Natural killer cell (primary cell): ENCODE measurements at places on chromosomes 7 and 10. TPM values are rescaled to one million over a fixed set of nuclear protein-coding genes. Genes with fewer than 3 reads are reported as not detected.

GRCh38 chr7:132307465-132307864, 268.8 kb downstream of the PLXNA4 start:
- H3K36me3 ChIP-seq, result no peaks in the 10 kb centered on the region

The OR2A1 gene
- not detected for total RNA-seq

DNA sequence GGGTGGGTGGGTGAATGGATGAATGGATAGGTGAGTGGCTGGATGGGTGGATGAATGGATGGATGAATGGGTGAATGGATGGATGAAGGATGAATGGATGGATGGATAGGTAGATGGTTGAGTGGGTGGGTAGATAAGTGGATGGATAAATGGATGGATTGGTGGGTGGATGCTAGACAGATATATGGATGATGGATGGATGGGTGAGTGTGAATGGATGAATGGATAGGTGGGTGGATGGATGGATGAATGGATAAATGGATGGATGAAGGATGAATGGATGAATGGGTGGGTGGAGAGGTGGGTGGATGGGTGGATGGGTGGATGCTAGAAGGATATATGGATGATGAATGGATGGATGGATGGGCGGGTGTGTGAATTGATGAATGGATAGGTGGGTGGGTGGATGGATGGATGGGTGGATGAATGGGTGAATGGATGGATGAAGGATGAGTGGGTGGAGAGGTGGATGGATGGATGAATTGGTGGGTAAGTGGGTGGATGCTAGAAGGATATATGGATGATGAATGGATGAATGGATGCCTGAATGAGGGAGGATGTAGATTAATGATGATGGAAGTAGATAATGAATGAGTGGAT, 20.4 kb downstream of the ELFN1 start:
- DNase-seq, result no peak
- H3K4me1 ChIP-seq, result no peaks in the 10 kb centered on the region
- H3K36me3 ChIP-seq, result no peaks in the 10 kb centered on the region
- no peaks in the 10 kb centered on the region for H3K27me3 ChIP-seq

DNA sequence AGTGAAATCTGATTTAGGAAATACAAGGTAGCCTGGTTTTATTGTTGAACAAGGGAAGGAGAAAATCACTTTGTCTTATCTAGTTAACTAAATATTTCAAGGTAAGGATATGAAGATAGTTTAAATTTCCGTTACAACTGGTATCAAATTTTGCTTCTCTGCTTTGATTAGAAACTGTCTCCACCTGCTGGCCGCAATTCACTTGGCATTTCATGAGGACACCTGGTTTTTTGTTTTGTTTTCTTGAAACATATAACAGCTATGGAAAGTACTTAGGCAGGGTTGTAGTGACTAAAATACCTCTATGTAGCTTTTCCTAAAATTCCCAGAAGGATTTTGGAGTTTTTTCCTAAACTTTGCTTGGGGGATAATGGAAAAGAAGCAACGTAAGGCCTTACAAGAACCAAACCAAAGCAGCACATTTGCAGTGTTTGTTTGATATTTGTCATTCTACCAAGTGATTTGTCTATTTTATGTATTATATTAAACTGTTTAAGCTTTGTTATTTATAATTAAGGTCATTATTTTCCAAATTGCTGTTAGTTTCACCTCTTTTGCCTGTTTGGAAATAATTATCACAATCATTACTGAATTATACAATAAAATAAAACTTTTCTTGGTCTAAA, 73.6 kb downstream of the AHCYL2 start:
- H3K27me3 ChIP-seq, result no peaks in the 10 kb centered on the region
- peak; percentile 68 for DNase-seq
- no peaks in the 10 kb centered on the region for H3K4me1 ChIP-seq

The PDE6C gene
- not detected for total RNA-seq

- H3K27me3 ChIP-seq, result no peaks in the 10 kb centered on the region
- H3K4me3 ChIP-seq, result no peak overlapping the region
- no peak overlapping the region for H3K27ac ChIP-seq
- no peaks in the 10 kb centered on the region for H3K4me1 ChIP-seq
- H3K36me3 ChIP-seq, result no peaks in the 10 kb centered on the region
Measured at GRCh38 chr10:109743574-109743973, 179.7 kb downstream of the XPNPEP1 start.

GRCh38 chr7:95434557-95435421, at the start of gene PON2:
Gene PON2, minus strand, starts transcription at chr7:95435028. Its CDS starts 77 bp downstream, at chr7:95434951.
- no peaks in the 10 kb centered on the region for H3K36me3 ChIP-seq
- H3K27me3 ChIP-seq, result no peaks in the 10 kb centered on the region
- H3K4me1 ChIP-seq, result peaks cover 10% of the 10 kb centered on the region
- H3K4me3 ChIP-seq, result peak within 1 kb of the TSS; percentile 66
- DNase-seq, result peak; percentile 64
- H3K27ac ChIP-seq, result peak within 1 kb of the TSS; percentile 82

DNA sequence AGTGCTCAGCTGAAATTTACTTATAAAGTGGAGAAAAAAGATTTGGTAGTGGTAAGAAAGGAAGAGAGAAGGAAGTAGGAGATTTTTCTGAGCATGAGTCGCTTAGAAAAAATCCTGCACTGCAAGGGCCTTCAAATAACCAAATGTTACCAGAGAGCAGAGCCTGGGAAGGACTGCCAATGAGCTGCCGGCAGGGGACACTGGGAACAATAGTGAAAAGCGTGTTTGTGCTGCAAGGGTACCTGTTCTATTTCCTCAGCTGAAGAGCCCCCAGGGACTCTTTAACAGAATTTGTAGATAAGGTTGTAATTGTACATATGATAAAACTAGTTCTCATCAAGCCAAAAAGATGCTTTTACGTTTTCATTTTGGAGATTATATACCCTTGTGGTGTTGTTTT, 696.3 kb upstream of the C7orf33 start:
- H3K27ac ChIP-seq, result no peak overlapping the region
- no peaks in the 10 kb centered on the region for H3K36me3 ChIP-seq
- H3K4me3 ChIP-seq, result no peak overlapping the region
- no peaks in the 10 kb centered on the region for H3K27me3 ChIP-seq
- H3K4me1 ChIP-seq, result no peaks in the 10 kb centered on the region

DNA sequence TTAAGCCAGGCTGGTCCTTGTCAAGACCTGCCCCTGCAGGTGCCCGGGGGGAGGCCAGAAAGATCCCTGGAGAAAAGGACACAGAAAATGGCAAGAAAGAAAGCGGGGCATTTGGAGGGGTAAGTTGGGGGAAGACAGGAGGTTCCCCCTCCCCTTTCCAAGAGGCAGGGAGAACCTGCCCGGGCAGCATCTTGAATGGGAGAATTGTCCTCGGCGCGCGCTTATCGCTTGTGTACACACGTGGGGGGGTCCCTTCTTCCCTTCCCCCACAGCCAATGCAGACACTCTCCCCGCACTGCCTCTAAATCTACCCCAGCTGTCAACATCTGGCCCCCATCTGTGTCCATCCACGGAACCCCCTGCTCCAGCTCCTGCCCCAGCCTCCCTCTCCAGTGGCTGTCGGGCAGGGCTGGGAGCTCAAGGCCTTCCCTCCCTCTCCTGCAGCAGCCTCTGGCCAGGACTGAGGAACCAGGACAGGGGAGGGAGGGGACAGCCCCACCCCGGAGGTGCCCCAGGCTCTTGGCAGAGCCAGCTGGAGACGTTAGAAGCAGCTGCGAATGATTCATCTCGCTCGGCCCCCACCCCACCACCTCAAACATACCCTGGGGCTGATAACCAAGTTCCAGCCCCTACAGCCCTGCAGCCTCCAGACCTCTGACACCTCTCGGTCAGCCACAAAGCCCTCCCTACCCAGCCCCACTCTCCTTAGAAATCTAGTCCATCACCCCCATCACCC, 25.3 kb downstream of the EPHB4 start:
- H3K27me3 ChIP-seq, result peaks cover 2% of the 10 kb centered on the region
- no peak for DNase-seq
- peaks cover 13% of the 10 kb centered on the region for H3K4me1 ChIP-seq
- H3K4me3 ChIP-seq, result no peak overlapping the region

DNA sequence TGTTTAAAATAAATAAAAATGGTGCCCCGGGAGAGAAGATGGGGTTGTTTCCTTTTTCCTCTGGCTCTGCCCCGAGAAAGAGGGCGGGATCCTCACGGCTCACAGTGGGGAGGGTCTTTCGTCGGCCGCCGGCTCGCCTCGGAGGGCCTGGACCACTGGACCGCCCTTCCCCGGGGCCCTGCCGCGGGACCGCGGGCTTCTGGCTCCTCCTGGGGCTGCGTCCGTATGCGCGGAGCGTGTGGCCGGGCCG, 3.5 kb upstream of the IGF2BP3 start:
- peaks cover 41% of the 10 kb centered on the region for H3K4me1 ChIP-seq
- H3K27me3 ChIP-seq, result peaks cover 83% of the 10 kb centered on the region
- H3K4me3 ChIP-seq, result no peak overlapping the region
- H3K36me3 ChIP-seq, result no peaks in the 10 kb centered on the region
- no peak for DNase-seq
- no peak overlapping the region for H3K27ac ChIP-seq

DNA sequence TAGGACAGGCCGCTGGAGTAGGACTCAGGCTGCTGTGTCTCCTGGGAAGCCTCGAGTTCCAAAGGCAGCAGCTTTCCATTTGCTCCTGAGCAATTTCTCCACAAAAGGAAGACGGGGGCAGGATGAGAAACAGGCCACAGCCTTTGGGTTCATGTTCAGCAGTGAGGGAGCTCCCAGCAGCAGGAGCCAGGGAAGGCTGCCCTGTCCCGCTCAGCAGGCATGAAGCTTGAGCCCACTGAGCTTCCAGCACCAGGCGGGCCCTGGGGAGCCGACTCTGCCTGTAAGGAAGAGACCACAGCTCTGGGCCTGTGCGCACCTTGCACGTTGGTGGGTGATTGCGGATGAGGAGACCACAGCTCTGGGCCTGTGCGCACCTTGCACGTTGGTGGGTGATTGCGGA, 527.2 kb downstream of the TCERG1L start:
- H3K4me3 ChIP-seq, result no peak overlapping the region
- DNase-seq, result no peak
- no peaks in the 10 kb centered on the region for H3K36me3 ChIP-seq
- no peaks in the 10 kb centered on the region for H3K27me3 ChIP-seq

The DKK1 gene
- not detected for total RNA-seq

GRCh38 chr10:32377458-32378259, 30.7 kb upstream of the EPC1 start:
- H3K36me3 ChIP-seq, result no peaks in the 10 kb centered on the region
- peaks cover 3% of the 10 kb centered on the region for H3K4me1 ChIP-seq
- no peak for DNase-seq
- H3K27ac ChIP-seq, result peak overlapping the region; percentile 82

The NUPR2 gene
- not detected for total RNA-seq

The CCDC7 gene
- 42.8 TPM for total RNA-seq

GRCh38 chr7:96775046-96775445, 65.4 kb upstream of the SEM1 start:
- H3K27ac ChIP-seq, result no peak overlapping the region
- H3K4me1 ChIP-seq, result no peaks in the 10 kb centered on the region
- H3K27me3 ChIP-seq, result no peaks in the 10 kb centered on the region
- no peak overlapping the region for H3K4me3 ChIP-seq
- no peaks in the 10 kb centered on the region for H3K36me3 ChIP-seq

DNA sequence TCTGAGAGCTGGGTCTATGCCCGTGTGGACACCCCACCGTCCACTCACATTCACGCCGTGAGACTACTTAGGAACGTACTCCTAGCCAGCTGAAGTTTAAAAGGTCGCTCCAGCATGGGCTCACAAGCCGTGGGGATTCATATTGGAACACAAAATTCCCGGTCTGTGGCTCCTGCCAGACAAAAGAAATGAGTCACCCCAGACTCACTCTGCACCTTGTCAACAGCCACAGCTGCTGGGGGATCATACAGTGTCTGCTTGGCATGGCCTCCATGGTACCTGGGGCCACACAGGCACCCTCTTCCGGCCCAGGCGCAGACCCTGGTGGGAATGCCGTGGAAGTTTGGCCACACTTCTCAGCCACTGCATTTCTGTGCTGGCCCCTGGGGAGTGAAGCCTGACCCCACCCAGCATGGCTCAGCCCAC, 228.4 kb downstream of the DNAJB6 start:
- H3K4me1 ChIP-seq, result peaks cover 22% of the 10 kb centered on the region
- no peaks in the 10 kb centered on the region for H3K27me3 ChIP-seq
- no peak for DNase-seq
- H3K4me3 ChIP-seq, result no peak overlapping the region

DNA sequence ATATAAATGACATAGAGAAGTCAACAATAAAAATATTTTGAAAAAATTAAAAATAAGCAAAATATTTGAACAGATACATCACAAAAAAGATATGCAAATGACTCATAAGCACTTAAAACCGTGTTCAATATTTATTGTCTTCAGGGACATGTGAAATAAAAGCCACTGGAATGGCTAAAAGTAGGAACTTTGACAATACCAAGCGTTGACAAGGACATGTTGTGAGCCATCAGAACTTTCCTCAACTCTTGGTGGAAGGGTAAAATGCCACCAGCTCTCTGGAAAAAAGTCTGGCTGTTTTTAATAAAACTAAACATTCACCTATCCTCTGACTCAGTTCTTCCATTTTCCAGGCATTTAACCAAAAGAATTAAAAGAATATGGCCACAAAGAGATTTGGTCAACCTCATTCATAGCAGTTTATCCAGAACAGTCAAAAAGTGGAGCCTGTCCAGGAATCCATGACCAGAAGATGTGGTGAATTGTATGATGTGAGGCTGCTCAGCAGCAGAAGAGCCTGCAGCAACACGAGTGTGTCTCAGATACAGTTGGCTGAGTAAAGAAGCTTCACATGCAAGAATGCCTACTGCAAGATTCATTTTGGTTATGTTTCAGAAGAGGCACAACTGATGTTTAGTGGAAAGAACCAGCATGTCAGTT, 7.1 kb upstream of the KLF6 start:
- no peaks in the 10 kb centered on the region for H3K27me3 ChIP-seq
- no peak for DNase-seq
- H3K27ac ChIP-seq, result no peak overlapping the region
- H3K4me3 ChIP-seq, result no peak overlapping the region
- H3K36me3 ChIP-seq, result no peaks in the 10 kb centered on the region

The KCNMA1 gene
- total RNA-seq, result 1.8 TPM

DNA sequence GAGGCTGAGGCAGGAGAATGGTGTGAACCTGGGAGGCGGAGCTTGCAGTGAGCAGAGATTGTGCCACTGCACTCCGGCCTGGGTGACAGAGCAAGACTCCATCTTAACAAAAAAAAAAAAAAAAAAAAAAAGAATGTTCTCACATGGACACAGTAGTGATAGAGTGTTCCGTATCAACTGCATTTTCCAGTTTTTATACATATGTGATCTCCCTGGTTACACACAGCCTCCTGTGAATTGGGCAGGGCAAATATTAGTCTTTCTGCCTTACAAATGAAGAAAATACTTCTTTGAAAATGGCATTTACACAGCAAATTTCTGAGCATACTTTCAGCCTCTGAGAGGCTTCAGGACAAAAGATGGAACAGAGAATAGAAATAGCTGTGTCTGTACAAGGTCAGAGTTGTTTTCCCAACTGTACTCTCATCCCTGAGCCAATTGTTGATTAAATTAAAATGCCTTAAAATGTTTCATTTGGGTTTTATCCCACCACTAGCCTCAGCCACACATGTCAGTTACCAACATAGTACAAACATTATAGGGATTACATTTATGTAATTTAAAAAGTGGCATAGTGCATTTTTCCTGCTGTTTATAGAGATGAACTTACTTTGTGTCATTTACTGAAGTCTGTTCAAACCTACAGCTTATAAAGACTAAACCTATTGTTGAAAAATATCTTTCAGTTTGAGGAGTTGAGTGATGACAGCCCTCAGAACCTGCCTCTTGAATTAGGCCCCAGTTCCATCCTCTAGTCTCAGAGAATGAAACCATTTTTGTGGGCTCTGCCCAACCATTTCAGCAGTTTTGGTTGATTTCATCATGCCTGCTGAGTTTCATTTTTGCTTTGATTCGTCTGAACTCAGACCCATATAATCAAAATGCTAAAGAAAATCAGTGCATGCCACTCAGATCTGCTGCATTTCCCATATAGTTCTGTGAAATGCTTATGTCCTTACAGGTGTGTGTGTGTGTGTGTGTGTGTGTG, 609.4 kb upstream of the C7orf33 start:
- H3K4me1 ChIP-seq, result no peaks in the 10 kb centered on the region
- no peak for DNase-seq
- H3K27ac ChIP-seq, result no peak overlapping the region
- no peaks in the 10 kb centered on the region for H3K27me3 ChIP-seq
- H3K36me3 ChIP-seq, result no peaks in the 10 kb centered on the region
- H3K4me3 ChIP-seq, result no peak overlapping the region

The ANKRD2 gene
- total RNA-seq, result not detected
